ENCODE measurements at places on chromosomes 7 and 10. TPM values are rescaled to one million over a fixed set of nuclear protein-coding genes. Genes with fewer than 3 reads are reported as not detected.

DNA sequence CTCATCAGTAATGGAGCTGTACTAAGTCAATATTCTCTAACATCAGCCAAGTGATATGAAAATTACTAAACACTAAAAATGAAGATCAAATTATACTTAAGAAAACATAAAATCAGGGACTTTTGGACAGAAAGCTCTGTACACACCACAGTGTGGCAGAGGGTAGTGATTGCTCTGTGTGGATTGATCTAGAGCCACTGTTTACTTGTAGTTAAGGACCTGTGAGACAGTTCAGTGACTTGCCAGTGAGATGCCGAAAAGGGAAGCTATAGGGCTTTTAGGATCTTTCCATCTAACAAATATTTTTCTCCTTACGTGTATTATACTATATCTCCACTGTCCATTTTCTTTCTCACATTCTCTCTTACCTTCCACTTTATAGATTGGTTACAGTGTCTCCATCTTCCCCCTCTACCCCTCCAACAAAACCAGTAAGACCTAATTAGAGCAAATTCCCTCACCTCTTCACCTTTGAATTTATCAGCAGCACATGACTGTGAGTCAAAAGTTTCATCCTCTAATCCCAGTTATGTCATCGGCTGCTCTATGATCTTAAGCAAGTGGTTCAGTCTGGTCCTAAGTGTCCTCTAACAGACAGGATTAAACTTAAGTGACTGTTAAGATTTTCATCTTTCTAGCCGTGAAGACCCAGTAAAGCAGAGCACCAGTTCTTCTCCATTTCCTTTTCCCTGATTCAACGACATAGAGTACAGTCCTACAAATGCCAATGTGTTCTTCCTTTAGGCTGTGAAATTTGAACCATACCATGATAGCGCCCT lies 6.9 kb downstream of the PIK3CG start:
- no peak for DNase-seq

GRCh38 chr7:42956062-42956461 lies 23.9 kb downstream of the MRPL32 start:
- DNase-seq = no peak

- no peak for DNase-seq
These were observed 273.1 kb upstream of the NEBL start for GRCh38 chr10:21170216-21170615.

FAM25C gene
- not detected for total RNA-seq

Data from activated CD4-positive, alpha-beta T cell treated with anti-CD3 and anti-CD28 coated beads, Interleukin-2, amount 10 ng/mL, durations not matched to agents 7 days and 5 days (primary cell).